Sigmoid colon (tissue), 7 donors: ENCODE measurements at places on chromosomes 4 and X. TPM values are rescaled to one million over a fixed set of nuclear protein-coding genes. Genes with fewer than 3 reads are reported as not detected.

Gene XKRX
- polyA plus RNA-seq, result 0.23 TPM

Gene FGF5
- polyA plus RNA-seq, result not detected

Gene PITX2
- polyA plus RNA-seq, result 1.2 TPM

Gene SORBS2
- polyA plus RNA-seq, result 15.6 TPM

Gene QRFPR
- 0.04 TPM for polyA plus RNA-seq

Gene WAS
- 23.5 TPM for polyA plus RNA-seq

Gene EGFL6
- polyA plus RNA-seq, result not detected

Gene NLGN4X
- 1.7 TPM for polyA plus RNA-seq

Gene IL1RAPL1
- 0.07 TPM for polyA plus RNA-seq

Gene GRK4
- polyA plus RNA-seq, result 0.60 TPM

Gene TAF9B
- polyA plus RNA-seq, result 5.3 TPM

Gene PRRG1
- polyA plus RNA-seq, result 1.8 TPM
